Stimulated activated CD4-positive, alpha-beta T cell treated with anti-CD3 and anti-CD28 coated beads, Interleukin-12 subunit alpha, Interleukin-12 subunit beta, amount 100 ng/mL, for 48 hours (primary cell): ENCODE measurements at places on chromosomes 16 and 17.

- no peak for DNase-seq
These were observed 3.3 kb downstream of the SMIM22 start for GRCh38 chr16:4798456-4798855.

GRCh38 chr17:69857412-69857835, 217.6 kb upstream of the KCNJ16 start:
- no peak for DNase-seq

GRCh38 chr17:1563786-1564613, 1.4 kb upstream of the PITPNA start:
- DNase-seq, result no peak

DNA sequence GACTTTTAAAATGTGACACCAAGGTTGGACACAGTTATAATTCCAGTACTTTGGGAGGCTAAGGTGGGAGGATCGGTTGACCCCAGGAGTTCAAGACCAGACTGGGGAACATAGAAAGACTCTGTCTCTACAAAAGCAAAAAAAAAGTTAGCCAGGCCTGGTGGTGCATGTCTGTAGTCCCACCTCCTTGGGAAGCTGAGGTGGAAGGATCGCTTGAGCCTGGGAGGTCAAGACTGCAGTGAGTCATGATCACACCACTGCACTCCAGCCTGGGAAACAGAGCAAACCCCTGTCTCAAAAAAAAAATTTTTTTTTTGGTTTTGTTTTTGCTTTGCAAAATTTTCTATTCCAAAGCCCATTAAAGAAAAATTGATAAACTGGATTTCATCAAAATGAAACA, 281.4 kb downstream of the BCAS3 start:
- DNase-seq, result no peak

- DNase-seq, result no peak
These were observed 8.9 kb downstream of the NSMCE1 start for GRCh38 chr16:27259710-27260109.

DNA sequence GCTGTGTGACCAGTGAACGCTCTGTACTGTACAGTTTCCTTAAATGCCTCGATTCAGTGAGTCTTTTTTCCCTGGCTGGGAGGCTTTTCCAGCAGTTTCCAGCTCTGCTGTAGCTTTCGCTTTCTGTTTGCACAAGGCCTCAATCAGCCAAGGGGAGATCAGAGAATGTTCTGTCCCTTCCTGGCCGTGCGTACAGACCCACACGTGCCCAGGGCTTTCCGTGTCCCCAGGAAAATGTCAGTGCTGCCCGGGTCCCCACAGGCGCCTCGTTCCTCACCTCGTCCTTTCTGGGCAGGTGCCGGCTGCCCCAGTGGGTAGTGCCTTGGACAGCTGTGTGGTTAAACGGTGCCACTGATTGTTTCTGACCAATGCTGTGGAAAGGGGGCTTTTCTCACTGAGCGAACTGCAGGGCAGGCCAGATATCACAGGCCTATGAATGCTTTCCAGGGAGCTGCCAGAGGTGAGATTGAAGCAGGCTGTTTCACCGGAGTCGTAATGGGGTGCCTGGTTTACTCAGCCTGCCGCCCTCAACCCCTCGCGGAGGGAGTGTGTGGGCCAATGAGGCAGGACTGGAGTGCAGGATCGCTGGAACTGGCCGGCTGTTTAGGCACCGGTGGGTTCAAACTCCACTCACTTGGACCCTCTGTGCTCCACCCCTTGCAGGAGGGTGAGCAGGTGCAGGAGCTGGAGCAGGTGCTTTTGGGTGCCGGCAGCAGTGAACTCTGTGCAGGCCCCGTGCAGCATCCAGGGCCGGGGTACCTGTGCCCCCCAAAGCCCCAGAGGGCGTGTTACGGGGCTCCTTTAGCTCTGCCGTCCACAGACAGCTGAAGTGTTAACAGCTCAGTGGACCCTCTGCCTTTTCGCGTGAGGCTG, 44.4 kb downstream of the ZNF778 start:
- DNase-seq, result no peak

DNA sequence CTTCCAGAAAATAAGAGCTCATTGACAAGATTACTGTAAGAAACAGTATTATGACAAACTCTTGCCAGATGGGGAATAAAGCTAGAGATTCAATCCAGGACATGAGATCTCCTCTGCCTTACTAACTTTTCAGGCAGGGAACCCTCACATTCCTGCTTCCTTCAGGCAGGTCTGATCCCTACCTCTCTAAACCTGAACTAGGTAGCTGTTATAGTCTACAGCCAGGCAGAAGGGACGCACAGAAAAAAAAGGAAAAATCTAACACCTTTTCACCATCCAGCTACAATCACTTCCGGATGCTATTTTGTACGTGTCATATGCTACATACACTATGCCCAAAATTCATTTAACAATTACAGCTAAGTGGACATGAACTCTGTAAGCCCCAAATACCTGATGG, 41.2 kb downstream of the CNOT1 start:
- DNase-seq, result no peak

- DNase-seq, result no peak
These were observed 616.0 kb upstream of the CDH11 start for GRCh38 chr16:65737831-65738230.
